Hematopoietic multipotent progenitor cell treated with erythropoietin and hydrocortisone succinate and interleukin-3 and kit ligand, for 8 days (in vitro differentiated cells): ENCODE measurements at places on chromosomes 2 and 18.

- no peak for DNase-seq
These were observed 74.0 kb upstream of the PELI1 start for GRCh38 chr2:64218137-64218802.

DNA sequence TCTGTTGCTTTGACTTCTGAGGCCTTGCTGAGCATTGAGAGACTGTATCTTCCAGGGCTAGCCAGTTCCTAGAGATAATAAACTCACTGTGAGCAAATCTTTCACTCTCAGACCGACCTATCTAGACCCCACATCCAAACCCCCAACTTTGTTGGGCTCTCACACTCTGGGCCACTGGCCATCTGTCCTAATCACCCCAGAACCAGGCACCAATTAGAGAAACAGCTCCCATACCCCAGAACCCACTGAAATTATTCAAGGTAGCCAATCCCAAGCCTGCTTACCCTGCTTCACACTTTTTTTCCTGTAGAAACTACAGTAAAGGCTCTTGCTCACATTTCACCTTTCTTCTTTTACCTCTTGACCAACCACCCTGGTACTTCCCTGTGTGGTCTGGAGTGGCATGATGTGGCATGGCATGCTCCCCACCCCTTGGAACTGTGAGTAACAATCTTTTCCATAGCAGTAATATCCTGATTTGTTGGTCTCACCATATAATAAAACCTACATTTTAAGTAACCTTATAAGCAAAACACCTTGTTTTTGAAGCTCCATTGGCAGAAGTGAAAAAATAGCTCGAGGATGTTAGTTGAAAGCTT, 55.2 kb downstream of the ANKRD12 start:
- DNase-seq: peak; percentile 96

- no peak for DNase-seq
These were observed 117.2 kb upstream of the NCK2 start for GRCh38 chr2:105627534-105627933.

DNA sequence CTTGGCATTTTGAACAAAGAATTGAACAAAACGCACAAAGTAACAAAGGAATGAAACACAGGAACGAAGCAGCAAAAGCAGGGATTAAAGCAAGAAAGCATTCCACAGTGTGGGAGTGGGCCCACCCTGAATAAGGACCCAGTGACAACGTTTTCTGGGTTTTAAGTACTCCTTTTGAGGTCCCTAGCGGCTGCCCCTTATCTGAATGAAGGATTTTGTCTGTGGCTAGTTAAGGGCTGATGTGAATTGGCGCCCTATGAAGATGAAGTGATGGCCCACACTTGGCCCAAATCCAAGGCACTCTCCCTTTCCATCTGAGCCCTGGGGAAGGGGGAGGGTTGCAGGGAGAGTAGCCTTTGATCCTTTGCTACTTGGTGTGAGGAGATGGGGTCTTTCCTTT, 7.8 kb upstream of the CCDC141 start:
- DNase-seq: no peak

DNA sequence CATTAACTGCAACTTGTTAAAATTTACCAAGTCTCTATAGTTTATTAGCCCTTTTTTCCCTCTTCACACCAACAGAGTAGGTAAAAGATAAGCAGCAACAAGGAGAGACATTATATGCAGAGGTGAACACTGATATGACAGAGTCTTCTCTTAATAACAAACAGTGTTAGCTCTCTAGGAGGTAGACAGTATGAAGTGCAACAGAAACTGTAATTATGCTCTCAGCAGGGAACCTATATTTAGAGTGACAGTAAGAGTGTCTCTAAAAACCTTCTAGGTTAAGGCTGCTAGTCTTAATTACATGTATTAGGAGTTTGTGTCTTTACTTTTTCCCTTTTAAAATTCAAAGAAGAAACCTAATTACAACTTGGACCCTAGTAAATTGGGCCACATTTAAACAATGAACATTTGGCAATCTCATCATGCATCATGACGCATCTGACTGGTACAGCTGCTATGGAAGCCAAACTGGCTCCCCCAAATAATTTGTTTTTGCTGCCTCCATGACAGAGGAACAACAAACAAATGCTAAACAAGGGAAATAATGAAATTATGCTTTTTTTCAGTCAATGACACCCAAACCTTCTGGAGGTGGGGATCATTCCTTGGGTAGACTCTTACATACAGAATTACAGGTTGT, 69.9 kb upstream of the MMADHC start:
- DNase-seq: no peak

DNA sequence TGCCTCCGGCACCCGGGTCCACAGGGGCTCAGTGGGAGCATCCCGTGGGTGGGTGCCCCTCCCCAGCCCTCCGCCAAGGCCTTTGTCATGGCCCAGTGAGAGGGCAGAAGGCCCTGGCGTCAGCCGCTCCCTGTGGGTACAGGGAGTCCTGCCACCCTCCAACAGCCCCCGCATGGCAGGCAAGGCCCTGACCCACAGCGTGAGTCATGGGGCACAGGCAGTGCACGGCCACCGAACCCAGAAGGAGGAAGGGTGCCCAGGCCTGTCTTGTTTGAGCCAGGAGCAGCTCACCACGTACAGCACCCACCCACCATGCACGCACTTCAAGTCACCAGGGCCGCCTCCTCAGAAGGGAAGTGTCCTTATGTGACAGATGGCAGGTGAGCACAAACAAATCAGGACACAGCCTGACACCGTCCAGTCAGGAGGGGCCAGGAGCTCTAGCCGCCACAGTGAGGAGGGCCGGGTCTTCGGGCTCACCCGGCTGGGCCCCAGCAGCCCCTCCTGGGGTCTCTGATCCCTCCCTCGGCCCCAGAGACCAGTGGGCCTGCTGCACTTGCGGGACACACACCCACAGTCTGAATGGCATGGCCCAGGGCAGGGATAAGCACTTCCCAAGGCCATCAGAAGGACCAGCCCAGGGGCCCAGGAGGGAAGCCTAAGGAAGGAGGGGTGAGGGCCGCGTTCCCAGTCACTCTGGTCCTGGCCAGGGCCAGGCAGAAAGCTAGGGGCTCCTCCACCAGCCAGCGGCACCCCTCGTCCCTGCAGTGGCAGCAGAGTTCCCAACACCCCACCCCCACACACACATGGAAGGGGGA, 25.8 kb downstream of the BIN1 start:
- DNase-seq: peak; percentile 31
